ENCODE measurements at places on chromosomes 2 and 18.

DNA sequence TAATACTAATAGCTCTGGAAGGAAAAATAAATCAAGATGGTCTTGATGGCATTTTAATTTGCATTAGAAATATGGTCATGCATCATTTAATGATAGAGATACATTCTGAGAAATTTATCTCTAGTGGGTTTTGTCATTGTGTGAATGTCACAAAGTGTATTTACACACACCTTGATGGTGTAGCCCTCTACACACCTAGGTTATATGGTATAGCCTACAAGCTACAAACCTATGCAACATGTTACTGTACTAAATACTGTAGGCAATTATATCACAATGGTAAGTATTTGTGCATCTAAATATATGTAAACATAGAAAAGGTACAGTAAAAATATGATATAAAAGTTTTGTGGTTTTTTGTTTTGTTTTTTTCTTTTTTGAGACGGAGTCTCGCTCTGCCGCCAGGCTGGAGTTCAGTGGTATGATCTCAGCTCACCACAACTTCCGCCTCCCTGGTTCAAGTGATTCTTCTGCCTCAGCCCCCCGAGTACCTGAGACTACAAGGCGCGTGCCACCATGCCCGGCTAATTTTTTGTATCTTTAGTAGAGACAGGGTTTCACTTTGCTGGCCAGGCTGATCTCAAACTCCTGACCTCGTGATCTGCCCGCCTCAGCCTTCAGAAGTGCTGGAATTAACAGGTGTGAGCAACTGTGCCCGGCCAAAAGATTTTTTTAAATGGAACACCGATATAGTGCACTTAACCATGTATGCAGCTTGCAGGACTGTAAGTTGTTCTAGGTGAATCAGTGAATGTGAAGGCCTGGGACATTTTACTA lies 83.7 kb upstream of the UBXN4 start:
- peak; percentile 64 for ATAC-seq

GRCh38 chr2:25787020-25787419 lies 91.3 kb downstream of the ASXL2 start:
- no peak for ATAC-seq

GRCh38 chr2:159119652-159120257 lies 151.3 kb downstream of the TANC1 start:
- no peak for ATAC-seq

DNA sequence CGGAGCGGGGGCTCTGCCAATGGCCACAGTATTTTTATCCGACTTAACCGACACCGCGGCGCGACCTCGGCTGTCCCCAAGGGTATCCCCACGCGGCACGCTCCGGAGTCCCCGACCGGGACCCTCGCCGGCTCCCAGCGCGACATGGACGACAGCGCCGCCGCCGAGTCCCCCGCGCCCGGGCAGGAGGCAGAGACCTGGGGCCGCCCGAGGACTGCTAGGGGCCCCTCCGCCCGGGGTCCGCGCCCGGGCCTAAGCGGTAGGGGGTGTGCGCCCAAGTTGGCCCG lies 468 bp downstream of the UXS1 start:
- no peak for ATAC-seq

GRCh38 chr2:76867854-76868253 lies 654.3 kb downstream of the LRRTM4 start:
- no peak for ATAC-seq

DNA sequence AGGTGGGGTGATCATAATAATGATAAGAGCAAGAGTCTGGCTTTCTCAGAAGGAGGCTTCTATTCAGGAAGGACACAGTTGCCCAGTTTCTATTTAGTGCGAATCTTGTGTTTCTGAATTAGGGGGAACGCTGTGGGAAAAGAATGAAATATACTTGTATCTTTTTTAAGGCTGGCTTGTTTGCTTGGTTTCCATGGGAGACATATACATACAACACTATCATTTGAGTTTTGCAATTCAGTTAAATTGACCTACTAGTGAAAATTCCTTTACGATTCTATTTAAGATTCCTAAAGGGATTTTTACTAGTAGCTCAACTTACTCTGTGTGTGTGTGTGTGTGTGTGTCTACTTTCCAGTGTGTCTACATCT lies 24.7 kb upstream of the ANKRD62 start:
- ATAC-seq: no peak

DNA sequence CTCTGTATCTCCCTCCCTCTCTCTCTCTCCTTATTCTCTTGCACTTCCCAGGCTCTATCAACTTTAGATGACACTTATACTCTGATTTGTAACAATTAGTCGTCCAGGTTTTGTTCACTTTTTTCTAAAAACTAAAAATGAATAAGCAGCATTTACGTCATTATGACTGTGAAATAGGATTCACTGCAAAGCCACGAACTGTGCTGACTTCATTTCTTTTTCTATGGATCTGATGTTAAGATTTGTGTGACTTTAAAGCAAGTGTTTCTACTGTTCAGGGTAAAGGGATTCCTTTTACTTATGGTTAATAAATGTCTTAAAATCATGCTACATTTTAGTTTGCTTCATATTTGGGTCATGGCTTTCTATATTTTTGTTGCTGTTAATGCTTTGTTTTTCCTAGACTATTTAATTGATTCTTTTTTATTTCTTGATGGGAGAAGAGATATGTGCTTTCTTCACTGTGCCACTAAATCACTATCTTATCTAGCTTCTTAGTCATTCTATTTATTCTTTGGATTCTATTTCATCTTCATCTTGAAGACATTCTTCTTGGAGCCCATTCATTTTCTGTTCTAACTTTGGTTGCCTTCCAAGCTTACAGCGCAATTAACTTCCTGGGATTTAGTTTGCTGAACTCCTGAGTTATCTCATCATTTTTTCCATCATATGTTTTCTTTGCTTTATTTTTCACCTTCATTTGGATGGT lies 480.4 kb upstream of the TRIB2 start:
- ATAC-seq: no peak

DNA sequence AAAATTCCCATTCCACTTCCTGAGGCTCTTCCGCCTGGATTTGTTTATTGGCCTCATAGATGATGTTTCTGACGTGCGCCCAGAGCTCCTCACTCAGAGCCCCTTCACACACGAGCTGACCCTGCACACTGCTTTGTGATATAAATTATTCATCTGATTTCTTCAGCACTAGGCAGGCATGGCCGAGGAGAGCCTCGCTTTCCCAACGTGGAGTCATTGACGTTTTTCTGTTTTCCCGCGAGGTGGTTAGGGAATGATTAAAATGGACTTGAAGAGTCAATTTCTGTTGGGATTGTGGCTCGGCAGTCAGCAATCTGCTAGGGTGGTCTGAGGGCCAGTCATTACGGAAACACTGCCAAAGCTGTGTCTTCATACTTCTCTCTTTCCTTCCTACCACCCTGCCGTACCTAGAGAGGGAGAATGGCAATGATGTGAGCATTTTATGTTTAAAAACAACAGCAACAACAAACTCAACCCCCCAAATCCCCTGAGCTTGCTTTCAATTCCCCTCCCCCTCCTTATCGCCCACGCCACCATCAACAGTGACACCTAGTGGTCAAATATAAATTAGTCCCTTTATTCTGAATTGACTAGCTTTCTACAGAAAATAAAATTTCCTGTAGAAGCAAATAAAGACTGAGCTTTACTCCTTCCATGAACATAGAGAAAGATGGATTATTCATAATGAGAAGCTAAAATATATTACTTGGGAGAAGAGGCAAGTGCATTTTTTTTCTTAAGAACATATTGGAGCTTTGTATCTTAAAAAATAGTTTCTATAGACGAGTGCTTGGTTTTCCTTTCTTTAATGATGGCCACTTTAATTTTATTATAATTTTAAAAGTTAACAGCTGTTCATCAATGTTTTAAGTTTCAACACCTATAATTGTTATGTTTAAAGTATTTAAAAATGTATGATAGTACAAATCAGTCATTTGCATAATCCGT lies 285.1 kb downstream of the MTX2 start:
- no peak for ATAC-seq

DNA sequence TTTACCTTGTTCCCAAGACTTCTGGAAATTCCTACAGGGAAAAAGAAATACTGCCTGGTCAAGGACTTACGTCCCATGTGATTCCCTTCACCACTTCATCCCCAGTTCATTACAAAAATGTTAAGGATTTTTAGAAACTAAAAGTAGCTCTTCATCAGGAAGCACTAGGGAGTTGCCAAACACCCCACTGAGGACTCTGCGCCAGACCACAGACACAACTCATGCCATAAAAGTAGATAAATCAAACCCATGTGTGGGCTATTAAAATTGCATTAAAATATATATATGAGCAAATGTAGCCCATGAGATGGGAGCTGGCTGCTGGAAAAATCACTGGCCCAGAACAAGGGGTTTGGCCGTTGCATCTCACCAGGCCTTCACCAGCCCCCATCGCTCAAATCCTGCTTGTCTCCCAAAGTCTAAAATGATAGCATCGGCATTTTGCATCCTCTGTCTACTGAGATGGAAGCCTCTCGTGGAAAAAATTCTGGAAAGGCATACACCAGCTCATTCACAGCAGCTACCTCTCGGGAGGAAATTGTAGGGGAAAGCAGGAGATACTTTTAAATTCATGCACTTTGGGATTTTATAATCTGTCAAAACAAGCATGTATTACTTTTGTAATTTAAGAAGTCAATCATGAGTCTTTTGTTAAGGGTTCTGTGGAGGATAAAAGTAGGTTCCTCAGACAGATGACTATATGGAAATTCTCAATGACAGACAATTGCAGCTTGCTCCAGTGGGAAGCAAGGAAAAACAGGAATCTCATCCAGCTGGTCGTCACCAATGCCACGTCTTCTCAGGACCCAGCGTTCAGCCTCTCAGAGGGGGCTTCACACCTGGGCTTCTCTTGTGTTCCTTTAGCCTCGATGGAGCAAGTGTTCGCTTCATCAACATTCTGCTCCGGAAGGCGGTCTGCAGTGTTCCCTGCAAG lies 113.9 kb downstream of the MREG start:
- no peak for ATAC-seq

DNA sequence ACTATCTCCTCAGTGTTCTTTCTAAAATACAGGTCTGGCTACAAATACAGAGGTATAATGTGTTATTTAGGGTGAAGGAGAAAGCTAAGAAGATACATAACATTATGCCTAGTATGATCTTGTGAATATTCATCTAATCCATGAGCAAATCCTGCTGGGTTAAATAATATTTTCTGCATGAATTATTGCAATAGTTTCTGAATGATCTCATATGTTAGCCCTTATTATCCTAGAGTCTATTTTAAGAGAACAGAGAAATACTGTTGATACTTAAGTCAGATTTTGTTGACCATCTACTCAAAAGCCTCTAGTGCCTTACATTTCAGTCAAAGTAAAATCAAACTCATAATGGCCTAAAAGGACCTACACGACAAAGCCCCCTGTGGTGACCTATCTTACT lies 382.3 kb downstream of the FIGN start:
- ATAC-seq: no peak

GRCh38 chr2:161321944-161322648 lies 13.9 kb downstream of the PSMD14 start:
- ATAC-seq: no peak

DNA sequence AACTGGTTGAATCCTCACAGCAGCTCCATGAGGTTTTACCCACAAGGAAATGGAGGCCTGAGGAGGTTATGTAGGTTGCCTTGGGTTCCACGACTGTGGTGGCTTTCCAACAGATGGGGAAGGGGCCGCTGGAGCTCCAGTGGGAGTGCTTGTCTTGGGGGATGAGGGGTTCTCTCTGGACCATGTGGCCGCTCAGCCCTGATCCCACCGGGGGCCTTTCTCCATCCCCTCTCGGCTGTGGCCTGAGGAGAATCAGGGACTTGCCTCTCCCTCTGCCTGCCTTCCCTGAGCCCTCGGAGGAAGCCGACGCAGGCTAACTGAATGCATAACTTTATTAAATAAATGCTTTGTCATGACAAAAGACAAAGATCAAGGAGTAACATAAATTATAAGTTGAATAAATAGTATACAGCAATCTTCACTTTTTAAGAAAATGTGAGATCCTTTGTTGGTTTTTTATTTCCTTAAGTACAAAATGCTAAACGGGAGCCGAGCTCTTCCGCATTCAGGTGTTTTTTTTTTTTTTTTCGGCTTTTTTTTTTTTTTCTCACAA lies 23.5 kb downstream of the IGFBP5 start:
- no peak for ATAC-seq

Measured in activated CD4-positive, CD25-positive, alpha-beta regulatory T cell treated with anti-CD3 and anti-CD28 coated beads, Interleukin-2, amount 50 U/mL, for 24 hours (primary cell).